ENCODE measurements at places on chromosomes 5 and 9.

DNA sequence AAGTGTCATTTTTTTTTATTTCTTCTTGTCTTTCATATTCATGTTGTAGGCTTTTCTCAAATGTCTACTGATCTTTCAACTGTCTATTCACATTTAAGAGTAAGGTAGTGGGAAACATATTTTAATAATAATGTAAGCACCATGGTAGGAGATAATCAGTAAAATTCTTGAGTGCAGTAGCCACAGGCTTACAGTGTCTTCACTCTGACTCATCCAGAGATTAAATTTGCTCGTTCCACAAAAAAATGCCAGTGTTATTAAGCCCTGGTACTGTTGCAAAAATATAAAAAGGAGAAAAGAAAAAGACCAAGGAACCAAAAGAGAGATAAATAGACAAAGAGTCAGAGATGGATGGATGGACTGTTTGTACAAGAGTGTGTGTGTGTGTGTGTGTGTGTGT lies 43.0 kb downstream of the PARP8 start:
- peak; percentile 77 for DNase-seq

GRCh38 chr9:20405616-20406015 lies 216.7 kb downstream of the MLLT3 start:
- no peak for DNase-seq

DNA sequence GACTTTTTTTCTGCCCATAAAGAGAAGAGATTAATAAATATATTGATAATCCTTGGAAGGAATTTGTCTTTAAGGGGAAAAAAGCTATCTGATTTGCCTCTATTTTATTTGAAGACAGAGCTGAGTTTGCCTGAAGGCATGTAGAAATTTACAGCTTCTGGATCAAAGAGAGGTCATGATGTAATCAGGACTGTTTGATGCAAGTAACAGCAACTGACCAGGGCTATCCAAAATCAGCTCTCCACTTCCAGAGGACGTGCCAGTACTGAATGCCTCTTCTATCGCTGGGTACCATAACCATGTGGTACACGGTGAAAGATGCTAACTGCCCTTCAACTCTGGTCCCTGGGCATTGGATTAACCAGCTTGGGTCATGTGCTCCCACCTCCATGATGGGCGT lies 90.6 kb downstream of the ZFAND5 start:
- DNase-seq, result no peak

GRCh38 chr9:18766989-18767550 lies 265.9 kb downstream of the SAXO1 start:
- peak; percentile 32 for DNase-seq

DNA sequence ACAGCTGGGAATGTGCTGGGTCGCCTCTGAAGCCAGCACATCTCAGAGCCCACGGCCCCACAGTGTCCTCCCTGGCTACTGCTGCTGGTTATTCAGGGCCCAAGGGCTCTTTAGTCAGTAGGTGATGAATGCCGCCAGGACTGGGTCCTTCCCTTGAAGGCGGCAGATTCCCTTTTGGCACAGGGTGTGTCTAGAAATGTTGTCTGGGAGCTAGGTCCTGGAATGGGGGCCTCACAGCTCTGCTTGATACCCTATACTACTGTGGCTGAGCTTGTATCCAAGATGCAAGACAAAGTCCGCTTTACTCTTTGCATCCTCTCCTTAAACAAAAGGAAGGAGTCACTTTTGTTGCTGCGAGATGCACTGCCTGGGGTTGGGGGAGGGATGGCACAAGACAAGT lies 33.1 kb downstream of the MEGF9 start:
- no peak for DNase-seq

- DNase-seq, result no peak
These were observed 733.9 kb downstream of the PRELID2 start for GRCh38 chr5:145101246-145101645.

GRCh38 chr5:167816354-167816753 lies 475.1 kb upstream of the WWC1 start:
- peak; percentile 62 for DNase-seq

- DNase-seq, result no peak
These were observed 38.5 kb downstream of the TLE1 start for GRCh38 chr9:81650586-81651515.

GRCh38 chr9:97506306-97506705 lies 4.8 kb downstream of the TMOD1 start:
- no peak for DNase-seq

DNA sequence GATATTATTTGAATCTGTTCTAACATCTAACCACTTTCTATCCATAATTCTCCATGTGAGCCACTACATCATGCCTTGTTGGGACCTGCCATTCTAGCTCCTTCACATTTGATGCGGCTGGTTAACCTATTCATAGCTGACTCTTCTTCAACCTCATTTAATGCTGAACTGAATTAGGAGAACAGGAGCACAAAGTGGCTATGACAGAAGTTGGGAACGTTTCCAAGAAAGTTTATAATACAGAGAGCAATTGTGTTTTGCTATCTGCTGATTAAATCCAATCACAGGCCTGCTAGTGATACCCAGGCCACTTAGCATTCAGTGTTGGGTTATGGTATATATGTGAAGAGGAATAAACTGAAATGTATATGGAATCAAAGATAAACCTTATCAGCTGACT lies 440.3 kb downstream of the PTPRD start:
- DNase-seq, result no peak

Measured in fibroblast of skin of back (primary cell).